Activated T-cell treated with anti-CD3 and anti-CD28 coated beads, Interleukin-2, amount 50 U/mL, for 4 hours (primary cell): ENCODE measurements at places on chromosomes 13 and 19.
A peak's percentile ranks its signal among the peaks of the same experiment; 100 is the strongest.

DNA sequence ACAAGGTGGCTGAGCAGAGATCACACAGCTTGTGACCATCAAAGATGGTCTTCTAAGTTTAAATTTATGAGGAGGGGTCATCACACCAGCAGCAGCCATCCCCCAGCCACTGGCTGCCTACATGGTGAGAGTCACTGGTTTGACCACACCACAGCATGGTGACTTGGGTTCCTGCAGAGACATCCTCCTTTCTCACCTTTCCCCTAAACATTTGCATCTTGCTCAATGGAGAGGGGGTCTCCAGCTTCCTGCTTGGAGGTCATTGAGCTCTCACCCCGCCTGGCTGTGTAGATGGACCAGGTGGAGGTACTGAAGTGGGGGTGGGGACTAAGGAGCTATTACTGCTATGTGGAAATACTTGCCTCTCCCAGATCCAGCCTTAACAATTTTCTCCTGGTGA lies 247.6 kb upstream of the ARGLU1 start:
- no peak for DNase-seq

DNA sequence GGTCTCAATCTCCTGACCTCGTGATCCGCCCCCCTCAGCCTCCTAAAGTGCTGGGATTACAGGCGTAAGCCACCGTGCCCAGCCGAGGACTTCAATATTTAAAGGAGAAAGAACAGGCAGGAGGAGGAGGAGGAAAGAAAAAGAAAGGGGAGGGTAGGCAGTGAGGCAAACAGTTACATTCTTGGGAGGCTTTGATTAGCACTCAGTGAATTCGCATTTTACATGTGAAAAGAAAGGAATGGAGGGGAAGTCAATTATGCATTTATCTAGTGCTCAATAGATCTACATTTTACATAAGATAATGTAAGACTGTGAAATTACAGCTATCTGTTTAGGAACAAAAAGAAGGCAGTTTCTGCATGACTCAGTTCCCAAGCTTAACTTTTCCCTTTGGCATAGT lies 30.9 kb upstream of the CXCL17 start:
- DNase-seq: no peak

GRCh38 chr13:32087955-32088747 lies 56.6 kb downstream of the FRY start:
- DNase-seq: no peak

DNA sequence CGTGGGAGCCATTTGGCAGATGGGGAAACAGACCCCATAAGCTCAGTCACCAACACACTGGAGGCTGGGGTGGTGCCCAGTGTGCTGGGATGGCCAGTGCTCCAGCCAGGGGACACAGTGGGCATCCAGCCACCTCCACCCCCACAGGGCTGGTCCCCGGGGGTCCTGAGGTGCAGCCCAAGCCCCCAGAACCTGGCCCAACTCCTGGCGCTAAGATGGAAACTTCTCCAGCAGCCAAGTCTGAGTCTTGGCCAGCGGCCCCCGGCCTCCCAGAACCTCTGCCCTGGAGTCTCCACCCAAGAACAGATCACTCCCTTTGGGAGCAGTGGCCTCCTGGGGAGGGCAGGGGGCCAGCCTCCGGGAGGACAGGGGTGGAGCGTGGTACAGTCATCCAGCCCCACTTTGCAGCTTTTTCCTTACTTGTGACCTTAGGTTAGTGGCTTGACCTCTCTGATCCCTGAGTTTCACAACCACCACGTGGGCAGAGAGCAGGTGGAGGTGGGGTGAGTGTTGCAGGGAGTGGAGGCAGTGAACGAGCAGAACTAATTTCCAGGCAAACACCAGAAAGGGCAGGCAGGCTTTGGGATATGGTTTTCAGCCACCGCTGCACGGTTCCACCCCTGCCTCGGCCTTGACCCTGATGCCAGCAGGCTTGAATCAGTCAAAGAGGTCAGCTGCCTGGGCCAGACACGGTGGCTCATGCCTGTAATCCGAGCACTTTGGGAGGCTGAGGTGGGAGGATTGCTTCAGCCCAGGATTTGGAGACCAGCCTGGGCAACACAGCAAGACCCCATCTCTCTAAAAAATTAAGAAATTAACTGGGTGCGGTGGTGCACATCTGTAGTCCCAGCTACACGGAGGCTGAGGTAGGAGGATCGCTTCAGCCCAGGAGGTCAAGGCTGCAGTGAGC lies 4.3 kb upstream of the NRTN start:
- no peak for DNase-seq

DNA sequence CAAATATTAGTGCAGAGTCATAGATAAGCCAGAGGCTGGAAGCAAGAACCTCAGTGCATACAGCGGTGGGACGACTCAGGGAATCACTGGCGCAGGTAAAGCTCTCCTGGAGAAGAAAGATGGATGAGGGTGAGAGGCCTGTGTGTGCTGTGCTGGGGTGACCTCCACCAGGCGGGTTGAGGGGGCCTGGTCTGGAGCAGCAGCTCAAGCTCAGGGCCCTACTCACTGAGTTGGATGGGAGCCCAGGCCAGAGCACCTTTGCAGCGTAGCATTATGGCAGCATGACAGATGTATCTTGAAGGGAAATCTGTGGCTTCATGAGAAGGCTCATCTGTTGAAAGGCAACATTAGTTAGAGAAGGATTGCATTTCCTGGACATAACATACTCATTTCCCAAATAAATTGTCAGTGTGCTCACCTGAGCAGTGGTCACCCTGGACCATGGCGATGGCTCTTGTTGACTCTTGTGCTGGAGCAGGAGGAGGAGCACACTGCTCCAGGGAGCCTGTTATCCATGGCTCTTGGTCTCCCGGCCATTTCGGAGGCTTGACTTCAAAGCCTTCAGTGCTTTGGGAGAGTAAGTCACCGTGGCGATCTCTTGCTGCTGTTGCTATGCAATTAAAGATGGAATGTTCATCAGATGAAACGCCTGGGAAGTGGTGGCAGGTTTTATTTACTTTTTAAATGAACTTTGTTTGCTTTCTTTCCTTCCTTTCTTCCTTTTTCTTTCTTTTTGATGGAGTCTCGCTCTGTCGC lies 25.0 kb downstream of the HNRNPM start:
- DNase-seq: no peak

DNA sequence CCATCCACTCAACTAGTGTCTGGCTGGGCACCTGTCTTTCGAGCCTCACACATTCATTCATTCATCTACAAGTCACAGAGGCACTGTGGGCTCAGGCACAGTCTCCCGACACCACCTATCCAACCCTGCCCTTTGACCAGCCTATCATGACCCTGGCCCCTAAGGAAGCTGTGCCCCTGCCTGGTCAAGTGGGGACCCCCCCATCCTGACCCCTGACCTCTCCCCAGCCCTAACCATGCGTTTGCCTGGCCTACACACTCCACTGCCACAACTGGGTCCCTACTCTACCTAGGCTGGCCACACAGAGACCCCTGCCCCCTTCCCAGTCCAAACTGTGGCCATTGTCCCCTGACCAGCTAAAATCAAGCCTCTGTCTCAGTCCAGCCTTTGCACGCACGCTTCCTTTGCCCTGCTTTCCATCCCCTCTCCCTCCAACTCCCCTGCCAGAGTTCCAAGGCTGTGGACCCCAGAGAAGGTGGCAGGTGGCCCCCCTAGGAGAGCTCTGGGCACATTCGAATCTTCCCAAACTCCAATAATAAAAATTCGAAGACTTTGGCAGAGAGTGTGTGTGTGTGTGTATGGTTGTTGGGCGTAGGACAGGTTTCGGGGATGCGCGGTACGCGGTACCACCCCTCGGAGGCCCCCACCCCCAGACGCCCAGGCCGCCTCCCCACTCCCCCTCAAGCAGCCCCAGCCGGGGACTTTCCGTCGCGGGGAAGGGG lies 404 bp upstream of the IL27RA start:
- DNase-seq: peak; percentile 84

GRCh38 chr19:54694648-54695047 lies 29.6 kb upstream of the KIR3DL3 start:
- DNase-seq: no peak
